ENCODE measurements at places on chromosomes 5 and 9.

- DNase-seq, result no peak
Observed at GRCh38 chr9:36218011-36218410, 27.3 kb downstream of the CLTA start.

- DNase-seq, result peak; percentile 49
Observed at GRCh38 chr9:112174222-112174964, 704 bp downstream of the SUSD1 start.

- no peak for DNase-seq
Observed at GRCh38 chr5:14700478-14701436, 36.2 kb downstream of the OTULIN start.

DNA sequence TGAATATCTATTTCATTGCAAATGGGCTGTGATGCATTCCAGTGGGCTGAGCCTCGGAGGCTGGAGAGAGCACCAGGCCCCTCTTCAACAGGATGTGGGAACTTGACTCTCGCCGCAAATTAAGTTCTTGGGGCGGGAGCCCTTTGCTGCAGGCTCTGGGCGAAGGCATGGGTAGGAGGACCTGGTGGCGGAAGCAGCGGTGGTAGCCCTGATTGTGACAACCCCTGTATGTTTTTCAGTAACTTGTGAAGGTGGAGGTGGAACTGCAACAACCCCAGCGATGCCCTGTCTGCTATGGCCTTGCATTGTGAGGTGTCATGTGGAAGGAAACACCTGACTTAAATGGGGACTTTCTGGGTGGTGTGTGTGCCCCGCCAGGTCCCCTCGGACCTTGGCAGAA, 9.4 kb downstream of the FYB1 start:
- peak; percentile 63 for DNase-seq

GRCh38 chr5:17896605-17897004, 262.3 kb downstream of the TAF11L14 start:
- DNase-seq, result no peak

- DNase-seq, result no peak
Observed at GRCh38 chr5:138953387-138954256, 78.5 kb upstream of the LRRTM2 start.
